WTC11 (cell line): ENCODE measurements at places on chromosomes 4 and X. TPM values are rescaled to one million over a fixed set of nuclear protein-coding genes. Genes with fewer than 3 reads are reported as not detected.

DNA sequence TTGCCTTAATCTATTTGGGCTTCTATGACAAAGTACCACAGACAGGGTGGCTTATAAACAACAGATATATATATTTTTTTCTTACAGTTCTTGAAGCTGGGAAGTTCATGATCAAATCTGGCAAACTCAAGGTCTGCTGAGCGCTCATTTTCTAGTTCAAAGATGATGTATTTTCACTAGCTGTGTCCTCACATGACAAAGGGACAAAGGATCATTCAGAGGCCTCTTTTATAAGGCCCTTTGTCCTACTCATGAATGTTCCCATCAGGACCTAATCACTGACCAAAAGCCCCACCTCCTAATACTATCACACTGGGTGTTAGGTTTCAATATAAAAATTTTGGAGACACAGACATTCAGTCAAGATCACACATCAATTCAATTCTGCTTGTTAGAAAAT lies 2025.2 kb downstream of the PCDH7 start:
- H3K27ac ChIP-seq, result no peak overlapping the region
- H3K27me3 ChIP-seq, result no peaks in the 10 kb centered on the region
- H3K36me3 ChIP-seq, result no peaks in the 10 kb centered on the region
- no peaks in the 10 kb centered on the region for H3K4me1 ChIP-seq

The DDIT4L gene
- total RNA-seq, result 3.8 to 4.9 TPM (median 4.3 TPM) in 3 replicates

The BEX5 gene
- 7.4 to 11.0 TPM (median 8.9 TPM) in 3 replicates for total RNA-seq

The EBP gene
- total RNA-seq, result 129 to 145 TPM (median 138 TPM) in 3 replicates

GRCh38 chr4:157010630-157011029 lies 39.0 kb upstream of the PDGFC start:
- no peaks in the 10 kb centered on the region for H3K36me3 ChIP-seq
- DNase-seq, result no peak
- H3K4me3 ChIP-seq, result no peak overlapping the region
- H3K27ac ChIP-seq, result no peak overlapping the region

DNA sequence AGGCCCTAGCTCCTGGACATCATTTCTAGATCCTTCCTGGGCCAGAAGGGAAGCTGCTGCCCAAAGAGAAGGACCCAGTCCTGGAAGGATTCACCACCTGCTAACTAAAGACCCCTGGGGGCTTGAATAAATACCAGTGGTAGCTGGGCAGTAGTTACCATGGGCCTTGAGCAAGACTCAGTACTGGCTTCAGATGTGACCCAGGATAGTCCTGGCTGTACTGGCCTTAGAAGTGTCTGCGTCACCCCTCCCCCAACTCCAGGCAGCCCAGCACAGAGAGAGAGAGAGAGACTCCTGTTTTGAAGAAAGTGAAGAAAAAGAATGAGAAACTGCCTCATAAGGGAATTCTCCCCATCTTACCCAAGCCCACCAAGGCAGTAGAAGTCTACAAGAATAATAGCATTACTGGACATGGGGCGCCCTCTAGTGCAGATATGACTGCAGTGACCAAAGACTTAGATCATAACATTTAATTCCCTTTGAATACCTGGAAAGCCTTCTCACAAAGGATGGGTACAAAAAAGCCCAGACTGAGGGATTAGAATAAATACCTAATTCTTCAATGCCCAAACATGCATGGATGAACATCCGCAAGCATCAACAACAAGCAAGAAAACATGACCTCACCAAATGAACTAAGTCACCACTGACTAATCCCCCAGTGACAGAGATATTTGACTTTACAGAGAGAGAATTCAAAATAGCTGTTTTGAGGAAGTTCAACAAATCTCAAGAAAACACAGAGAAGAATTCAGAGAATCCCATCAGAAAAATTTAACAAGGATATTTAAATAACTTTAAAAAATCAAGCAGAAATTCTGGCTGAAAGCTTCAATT lies 171.8 kb downstream of the HNRNPD start:
- H3K36me3 ChIP-seq, result no peaks in the 10 kb centered on the region
- DNase-seq, result peak; percentile 72
- H3K4me3 ChIP-seq, result no peak overlapping the region
- no peaks in the 10 kb centered on the region for H3K27me3 ChIP-seq
- no peak overlapping the region; the same call in 1 of the 2 replicates for H3K27ac ChIP-seq

DNA sequence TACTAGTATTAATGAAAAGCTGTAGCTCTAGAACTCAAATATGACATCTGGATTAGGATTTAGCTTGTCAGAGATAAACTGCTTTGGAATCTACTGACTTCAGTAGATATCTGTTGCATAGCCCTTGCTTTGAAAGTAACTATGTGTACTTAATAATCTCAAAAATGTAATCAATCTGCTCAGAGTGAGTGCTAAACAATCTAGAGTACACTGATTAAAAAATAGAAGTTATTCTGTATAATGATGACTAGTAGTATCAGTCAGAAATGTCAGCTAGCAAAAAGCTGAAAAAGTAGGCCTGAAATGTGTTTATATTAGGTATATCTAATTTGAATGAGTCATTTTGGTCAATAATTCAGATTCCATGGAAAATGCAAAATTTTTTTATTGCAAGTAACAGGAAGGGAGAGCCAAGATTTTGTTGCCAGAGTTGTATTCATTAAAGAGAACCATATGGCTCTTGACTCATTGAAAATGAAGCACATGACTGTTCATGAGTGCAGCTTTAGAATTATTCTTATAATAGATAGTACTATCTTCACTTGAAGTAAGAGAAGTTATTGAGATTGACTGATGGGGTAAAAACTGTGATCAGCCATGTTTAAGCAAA lies 20.0 kb downstream of the CLCN3 start:
- no peak for DNase-seq
- peaks cover 26% of the 10 kb centered on the region for H3K36me3 ChIP-seq
- no peaks in the 10 kb centered on the region for H3K27me3 ChIP-seq
- no peaks in the 10 kb centered on the region for H3K4me1 ChIP-seq
- H3K27ac ChIP-seq, result no peak overlapping the region

DNA sequence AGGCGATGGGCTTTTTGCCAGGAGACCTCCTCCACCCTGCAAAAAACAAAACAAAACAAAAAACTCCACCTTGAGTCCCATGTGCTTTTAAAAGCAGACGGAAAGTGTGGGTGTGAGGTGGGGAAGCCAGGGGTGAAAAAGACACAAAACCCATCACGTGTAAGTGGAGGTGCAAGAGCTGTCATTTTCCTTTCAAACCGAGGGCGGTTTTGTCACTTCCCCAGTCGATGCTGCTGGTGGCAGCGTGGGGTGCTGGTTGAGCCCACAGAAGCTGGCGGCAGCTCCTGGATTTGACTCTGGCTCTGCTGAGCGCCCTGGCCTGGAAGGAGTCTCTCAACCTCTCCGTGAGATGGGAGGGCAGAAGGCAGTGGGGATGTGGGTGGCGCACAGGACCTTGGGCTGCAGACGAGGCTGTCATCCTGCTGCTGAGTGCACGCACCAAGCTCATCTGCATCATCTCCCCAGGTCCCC lies 110.0 kb downstream of the PSAPL1 start:
- no peak overlapping the region for H3K4me3 ChIP-seq
- DNase-seq, result no peak
- H3K27ac ChIP-seq, result no peak overlapping the region

GRCh38 chr4:149426461-149426860 lies 389.2 kb downstream of the IQCM start:
- DNase-seq, result no peak
- H3K4me3 ChIP-seq, result no peak overlapping the region
- no peaks in the 10 kb centered on the region for H3K36me3 ChIP-seq
- H3K27me3 ChIP-seq, result no peaks in the 10 kb centered on the region
- no peaks in the 10 kb centered on the region for H3K4me1 ChIP-seq
- H3K27ac ChIP-seq, result no peak overlapping the region

GRCh38 chrX:129768586-129769466 lies 10.9 kb upstream of the SASH3 start:
- H3K36me3 ChIP-seq, result no peaks in the 10 kb centered on the region
- no peaks in the 10 kb centered on the region for H3K27me3 ChIP-seq
- H3K27ac ChIP-seq, result no peak overlapping the region
- peaks cover 9% of the 10 kb centered on the region for H3K4me1 ChIP-seq
- H3K4me3 ChIP-seq, result no peak overlapping the region

The BEX2 gene
- total RNA-seq, result 30.6 to 34.1 TPM (median 32.8 TPM) in 3 replicates

- H3K4me3 ChIP-seq, result no peak overlapping the region
- H3K27ac ChIP-seq, result no peak overlapping the region
- H3K4me1 ChIP-seq, result peaks cover 24% of the 10 kb centered on the region
These were observed 21.2 kb upstream of the DHRSX start for GRCh38 chrX:2521927-2522386.

The CYTL1 gene
- total RNA-seq, result 3.2 to 7.9 TPM (median 7.1 TPM) in 3 replicates

The SH3BGRL gene
- total RNA-seq, result 36.6 to 37.8 TPM (median 37.3 TPM) in 3 replicates

DNA sequence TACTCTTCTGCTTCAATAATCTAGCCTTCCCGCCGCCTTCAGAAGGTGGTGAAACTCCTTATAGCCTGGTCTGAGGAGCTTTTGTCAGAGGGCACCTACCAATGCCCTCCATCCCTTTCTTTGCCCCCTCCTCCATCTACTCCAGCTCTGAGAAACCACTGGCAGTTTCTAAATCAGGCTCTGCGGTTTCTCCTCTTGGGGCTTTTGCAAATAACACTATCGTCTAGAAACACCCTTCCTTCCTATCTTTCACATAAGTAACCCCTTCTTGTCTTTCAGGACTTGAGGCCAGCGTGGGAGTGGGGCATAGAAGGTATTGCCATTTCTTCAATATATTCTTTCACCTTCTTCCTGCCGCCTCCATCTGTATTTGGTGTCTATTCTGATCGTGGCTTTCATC lies 1.2 kb upstream of the EFHC2 start:
- peak overlapping the region; percentile 60 for H3K27ac ChIP-seq
- no peaks in the 10 kb centered on the region for H3K27me3 ChIP-seq
- DNase-seq, result no peak
- no peaks in the 10 kb centered on the region for H3K36me3 ChIP-seq
- peaks cover 21% of the 10 kb centered on the region for H3K4me1 ChIP-seq

DNA sequence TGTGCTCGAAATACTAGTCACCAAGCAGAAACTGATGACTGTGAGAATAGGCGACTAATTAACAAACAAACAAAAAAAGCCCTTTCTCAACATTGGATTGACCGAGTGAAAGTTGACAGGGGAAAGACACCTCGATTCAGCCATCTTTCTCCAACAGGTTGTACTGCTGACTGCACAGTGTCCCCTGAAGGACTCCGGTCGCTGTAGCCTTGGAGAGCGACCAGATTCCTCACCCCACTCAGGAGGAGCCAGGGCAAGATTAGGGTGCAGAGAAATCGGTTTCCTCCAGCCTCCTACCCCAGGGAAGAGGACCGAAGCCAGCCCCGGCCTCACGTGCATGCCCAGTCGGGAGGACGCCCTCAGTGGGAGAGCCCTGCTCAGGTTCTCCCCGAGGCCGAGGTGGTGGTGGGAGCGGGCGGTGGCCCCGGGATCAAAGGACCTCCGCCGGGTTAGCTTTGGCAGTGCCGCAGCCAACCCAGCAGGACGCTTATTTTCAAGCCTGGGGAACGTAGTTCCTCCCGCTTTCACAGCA lies 1.1 kb upstream of the RAP1GDS1 start:
- peak; percentile 56 for DNase-seq
- peak overlapping the region; percentile 86 for H3K4me3 ChIP-seq
- H3K27me3 ChIP-seq, result no peaks in the 10 kb centered on the region; the same call in 1 of the 2 replicates
- peaks cover 27% of the 10 kb centered on the region for H3K4me1 ChIP-seq
- H3K27ac ChIP-seq, result peak overlapping the region; percentile 97

GRCh38 chr4:54076673-54077072 lies 12.3 kb upstream of the CHIC2 start:
- H3K4me3 ChIP-seq, result no peak overlapping the region
- H3K27me3 ChIP-seq, result no peaks in the 10 kb centered on the region; the same call in 1 of the 2 replicates
- DNase-seq, result no peak
- H3K4me1 ChIP-seq, result 0 out of 2 replicates have a peak, but pooled peaks cover 3% of the 10 kb centered on the region
- H3K36me3 ChIP-seq, result no peaks in the 10 kb centered on the region
- H3K27ac ChIP-seq, result no peak overlapping the region

GRCh38 chr4:129384974-129385373 lies 289.0 kb downstream of the C4orf33 start:
- H3K4me3 ChIP-seq, result no peak overlapping the region
- DNase-seq, result no peak
- H3K27ac ChIP-seq, result no peak overlapping the region

DNA sequence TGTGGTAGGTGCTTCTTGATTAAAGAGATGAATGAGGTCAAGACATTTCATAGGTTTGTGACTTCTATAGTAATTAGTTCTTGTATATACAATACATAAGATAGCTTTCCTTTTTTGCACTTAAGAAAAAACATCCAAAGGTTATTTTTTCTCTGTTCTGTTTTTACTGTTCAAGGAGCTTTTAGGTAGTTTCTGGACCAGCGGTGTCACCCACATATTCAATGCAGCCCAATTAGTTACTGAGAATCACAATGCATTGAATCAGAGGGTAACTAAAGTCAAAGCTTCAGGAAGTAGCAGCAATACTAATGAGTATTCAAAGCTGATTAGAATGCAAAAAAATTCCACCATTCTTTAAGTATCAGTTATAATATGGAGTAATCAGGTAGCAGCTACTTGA lies 211.6 kb downstream of the SH2D1A start:
- no peaks in the 10 kb centered on the region for H3K27me3 ChIP-seq
- no peak overlapping the region for H3K4me3 ChIP-seq
- 0 out of 2 replicates have a peak, but pooled peaks cover 3% of the 10 kb centered on the region for H3K4me1 ChIP-seq
- H3K27ac ChIP-seq, result no peak overlapping the region
- no peaks in the 10 kb centered on the region for H3K36me3 ChIP-seq
- DNase-seq, result no peak

The CXCL1 gene
- 0.85 to 1.4 TPM (median 1.4 TPM) in 3 replicates for total RNA-seq

The GPR34 gene
- total RNA-seq, result 0.09 TPM in 1 of 3 replicates, not detected in the others

DNA sequence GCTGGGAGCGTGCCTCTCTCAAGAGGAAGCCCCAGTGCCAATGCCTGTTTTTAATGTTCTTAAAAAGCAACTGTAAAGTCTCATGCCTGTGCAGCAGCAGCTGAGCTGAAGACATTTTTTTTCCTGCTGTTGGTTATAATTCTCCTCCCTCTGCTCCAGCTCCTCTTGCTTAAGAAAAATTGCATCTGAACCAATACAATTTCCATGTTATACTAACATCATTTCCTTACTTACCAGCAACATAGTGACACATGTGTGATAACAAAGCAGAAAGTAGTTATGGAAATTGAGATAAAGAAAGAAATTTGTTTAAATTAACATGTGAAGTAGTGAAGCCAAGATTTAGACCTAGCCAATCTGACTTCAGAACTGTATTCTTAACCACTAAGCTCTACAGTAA lies 101.4 kb downstream of the TBC1D19 start:
- H3K27ac ChIP-seq, result 0 out of 2 replicates have a peak overlapping the region, but pooled peaks have one; percentile 15
- H3K4me1 ChIP-seq, result peaks cover 15% of the 10 kb centered on the region
- DNase-seq, result no peak
- no peaks in the 10 kb centered on the region; the same call in 1 of the 2 replicates for H3K27me3 ChIP-seq
- peaks cover 14% of the 10 kb centered on the region for H3K36me3 ChIP-seq
- H3K4me3 ChIP-seq, result no peak overlapping the region
